ENCODE measurements at places on chromosomes 12 and 14.

DNA sequence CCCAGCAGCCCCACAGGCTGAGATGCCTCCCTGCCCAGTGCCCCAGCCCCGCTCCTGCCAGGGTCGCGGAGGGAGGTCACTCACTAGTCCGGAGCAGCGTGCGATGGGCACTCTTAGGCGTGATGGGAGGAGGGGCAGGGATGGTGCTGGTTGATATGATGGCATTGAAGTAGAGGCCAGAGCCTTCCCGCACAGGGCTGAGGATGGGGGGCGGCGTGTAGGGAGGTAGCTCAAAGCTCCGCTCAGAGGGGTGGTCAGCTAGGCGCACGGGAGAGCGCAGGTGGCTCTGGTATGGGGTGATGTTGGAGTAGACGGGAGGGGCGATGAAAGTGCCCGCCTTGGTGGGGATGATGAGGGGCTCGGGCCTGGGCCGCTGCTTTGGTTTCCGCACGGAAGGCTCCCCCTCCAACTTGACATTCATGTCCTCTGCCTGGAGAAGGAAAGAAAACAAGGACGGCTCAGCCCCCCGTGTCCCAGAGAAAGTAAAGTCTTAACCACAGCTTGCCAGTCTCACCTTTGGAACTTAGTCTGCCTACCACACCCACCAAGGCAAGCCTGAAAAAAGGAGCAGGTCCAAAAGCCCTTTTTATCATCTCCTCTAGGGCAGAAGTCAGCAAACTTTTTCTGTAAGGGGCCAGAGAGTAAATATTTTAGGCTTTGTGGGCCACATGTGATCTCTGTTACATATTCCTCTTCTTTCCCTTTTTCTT, 15.5 kb upstream of the PNMA1 start:
- DNase-seq = no peak

- DNase-seq = no peak
Measured at GRCh38 chr12:6469609-6470374, 685 bp downstream of the VAMP1 start.

- DNase-seq = no peak
Measured at GRCh38 chr12:75781532-75782046, 250.0 kb downstream of the PHLDA1 start.

DNA sequence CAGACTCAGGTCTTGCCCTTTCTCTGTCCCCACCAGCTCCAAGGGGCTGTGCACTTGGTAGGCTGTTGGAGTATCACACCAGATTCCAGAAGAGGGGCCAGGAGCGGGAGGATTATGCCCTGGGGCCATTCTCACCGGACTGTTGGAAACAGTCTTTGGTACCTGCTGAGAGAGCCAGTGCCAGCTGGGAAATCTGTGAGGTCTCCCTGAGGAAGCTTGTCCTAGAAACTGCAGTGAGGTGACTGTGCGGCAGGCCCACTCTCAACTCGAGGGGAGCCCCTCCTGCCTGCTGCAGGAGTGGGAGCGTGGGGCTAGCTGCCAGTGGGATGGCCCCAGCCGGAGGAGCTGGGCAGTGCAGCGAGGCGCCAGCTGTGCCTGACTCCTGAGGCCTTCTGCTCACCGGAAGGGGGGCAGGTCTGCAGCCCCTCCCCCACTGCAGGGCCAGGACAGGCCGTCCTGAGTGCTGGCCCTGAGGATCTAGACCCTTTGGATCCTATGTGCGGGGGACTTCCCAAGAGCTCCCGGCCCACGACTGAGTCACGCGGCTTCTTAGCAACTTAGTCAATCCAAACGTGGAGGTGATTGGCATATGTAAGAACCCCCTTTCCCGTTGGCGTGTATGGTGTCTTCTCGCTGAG, 295.2 kb downstream of the CACNA1C start:
- no peak for DNase-seq

DNA sequence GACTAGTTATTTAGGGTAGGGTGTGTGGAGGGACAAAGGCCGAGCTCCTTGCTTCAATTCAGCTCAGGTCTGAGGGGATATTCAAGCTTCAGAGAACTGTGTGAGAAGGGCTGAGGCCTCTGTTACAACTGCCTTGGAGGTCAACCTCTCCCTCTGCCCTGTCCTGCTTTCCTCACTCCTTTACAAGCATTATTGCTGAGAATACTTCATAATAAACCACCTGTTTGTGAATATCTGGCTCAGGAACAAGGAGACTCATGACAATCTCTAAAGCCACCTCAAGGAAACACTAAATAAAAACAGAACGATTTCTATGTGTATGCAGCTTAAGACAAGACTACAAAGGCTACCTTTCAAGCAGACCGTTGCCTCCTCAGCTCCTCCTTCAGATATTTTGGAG, 21.7 kb downstream of the OTOGL start:
- DNase-seq = no peak

- no peak for DNase-seq
Measured at GRCh38 chr12:2013527-2014223, 9.4 kb upstream of the DCP1B start.

DNA sequence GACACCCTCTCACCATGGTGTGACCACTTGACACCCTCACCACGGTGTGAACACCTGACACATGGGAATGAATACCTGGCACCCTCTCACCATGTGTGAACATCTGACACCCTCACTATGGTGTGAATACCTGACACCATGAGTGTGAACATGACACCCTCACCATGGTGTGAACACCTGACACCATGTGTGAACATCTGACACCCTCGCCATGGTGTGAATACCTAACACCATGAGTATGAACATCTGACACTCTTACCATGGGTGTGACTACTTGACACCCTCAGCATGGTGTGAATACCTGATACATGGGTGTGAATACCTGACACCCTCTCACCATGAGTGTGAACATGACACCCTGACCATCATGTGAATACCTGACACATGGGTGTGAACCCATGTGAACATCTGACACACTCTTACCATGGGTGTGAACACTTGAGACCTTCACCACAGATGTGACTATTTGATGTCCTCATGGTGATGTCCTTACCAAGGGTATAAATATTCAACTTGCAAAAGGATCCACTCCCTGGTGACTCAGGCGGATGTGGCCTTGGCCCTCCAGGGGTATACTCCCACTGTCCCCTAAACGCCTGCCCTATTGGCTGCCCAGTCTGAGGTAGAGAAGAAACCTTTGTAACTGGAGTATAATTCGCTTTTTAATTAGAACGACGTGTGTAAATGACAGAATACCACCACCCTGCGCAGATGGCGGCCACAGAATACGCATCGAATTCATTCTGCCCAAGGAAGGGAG, 29.1 kb downstream of the RFLNA start:
- DNase-seq = no peak

- DNase-seq = no peak
Measured at GRCh38 chr12:111785651-111786050, 18.9 kb downstream of the ALDH2 start.

DNA sequence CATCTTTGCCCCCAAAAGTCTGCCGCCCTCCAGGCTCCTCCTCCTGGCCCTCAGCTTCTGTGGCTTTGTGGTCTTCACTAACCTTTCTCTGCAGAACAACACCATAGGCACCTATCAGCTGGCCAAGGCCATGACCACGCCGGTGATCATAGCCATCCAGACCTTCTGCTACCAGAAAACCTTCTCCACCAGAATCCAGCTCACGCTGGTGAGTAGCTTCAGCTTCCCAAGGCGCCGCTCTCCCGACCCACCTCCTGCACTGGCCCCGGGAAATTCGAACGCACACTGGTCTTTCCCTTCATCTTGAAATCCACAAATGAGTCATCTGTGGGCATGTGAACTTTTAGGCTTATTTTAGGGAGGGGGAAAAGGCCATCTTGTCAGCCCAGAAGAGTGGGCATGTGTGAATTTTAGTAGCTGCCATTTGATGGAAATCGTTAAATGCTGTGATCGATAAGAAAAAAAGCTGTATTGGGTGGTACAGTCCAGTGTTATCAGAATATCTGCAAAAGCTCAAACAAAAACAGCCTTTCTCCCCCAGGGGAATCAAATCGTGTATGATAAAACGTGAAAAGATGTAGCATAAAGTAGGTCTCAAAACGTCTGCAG, 700 bp downstream of the SLC35E3 start:
- DNase-seq = peak; percentile 11

DNA sequence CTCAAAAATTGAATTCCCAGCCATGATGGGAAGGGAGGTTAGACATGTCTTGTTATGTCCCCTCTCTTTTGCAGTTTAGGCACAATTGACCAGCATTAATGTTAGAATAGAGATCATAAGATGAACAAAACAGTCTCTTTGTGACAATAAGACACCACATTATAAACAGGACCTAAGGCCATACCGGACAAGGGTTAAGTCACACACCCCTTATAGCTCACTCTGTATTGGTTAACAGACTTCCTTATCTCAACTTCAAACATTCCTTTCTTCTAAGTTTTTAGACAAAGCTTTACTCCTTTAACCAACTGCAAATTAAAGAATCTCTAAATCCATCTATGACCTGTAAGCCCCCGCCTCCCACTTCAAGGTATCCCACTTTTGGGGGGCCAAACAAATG, 81.1 kb upstream of the CPM start:
- no peak for DNase-seq

DNA sequence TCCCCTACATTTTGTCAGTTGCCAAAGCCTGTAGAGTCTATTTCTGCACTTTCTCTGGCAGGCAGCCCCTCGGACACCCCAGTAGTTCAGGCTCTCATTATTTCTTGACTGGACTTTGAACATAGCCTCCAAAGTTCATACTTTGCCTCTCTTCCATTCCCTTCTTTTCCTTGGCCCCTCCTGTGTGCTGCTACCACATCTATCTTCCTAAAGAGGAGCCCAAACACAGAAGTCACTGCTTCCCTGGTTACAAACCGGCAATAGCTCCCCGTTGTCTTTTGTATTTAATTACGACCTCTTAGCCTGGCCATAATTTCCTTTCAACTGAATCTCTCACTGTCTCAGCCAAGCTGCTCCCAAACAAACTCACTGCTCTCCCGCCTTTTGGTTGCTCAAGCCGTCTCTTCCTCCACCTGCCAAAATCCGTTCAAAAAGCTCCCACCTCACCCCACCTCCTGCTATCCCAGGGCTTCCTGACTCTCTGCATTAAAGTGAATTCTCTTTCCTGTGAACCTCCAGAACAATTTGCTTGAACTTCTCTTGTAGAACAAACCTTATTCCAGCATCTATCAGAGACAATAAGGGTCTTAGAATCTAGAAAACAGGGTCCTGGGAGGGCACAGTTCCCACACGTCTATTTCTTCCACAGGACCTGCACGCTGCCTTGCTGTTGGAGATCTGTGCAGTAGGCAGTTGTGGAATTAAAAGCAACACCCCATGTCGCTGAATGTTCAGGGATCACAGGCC, 46.9 kb downstream of the PRMT8 start:
- no peak for DNase-seq

GRCh38 chr14:104333646-104334423, 195.4 kb downstream of the KIF26A start:
- no peak for DNase-seq

- peak; percentile 28 for DNase-seq
Measured at GRCh38 chr12:93946542-93947150, 201.7 kb upstream of the PLXNC1 start.

DNA sequence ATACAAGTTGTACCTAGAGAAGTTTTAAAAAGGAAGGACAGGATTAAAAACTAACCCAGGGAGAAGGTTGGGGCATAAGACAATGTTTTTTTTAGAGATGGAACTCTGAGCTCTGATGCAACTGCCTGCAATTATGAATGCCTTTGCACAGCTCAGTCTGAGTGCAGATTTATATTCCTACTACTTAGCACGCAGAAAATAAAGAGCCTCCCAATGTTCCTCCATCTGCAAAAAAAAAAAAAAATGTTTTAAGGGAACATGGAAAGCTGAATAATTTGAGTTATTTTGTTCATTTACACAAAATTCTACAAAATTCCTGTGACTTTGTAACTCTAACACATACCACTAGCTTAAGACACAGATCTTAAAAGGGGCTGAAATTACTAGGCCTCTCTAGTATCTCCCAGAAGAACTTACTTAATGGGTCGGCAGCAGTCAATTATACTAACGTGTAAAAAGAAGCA, 15.7 kb downstream of the CLIP1 start:
- no peak for DNase-seq

GRCh38 chr12:117571321-117571720, 209.9 kb upstream of the NOS1 start:
- no peak for DNase-seq

GRCh38 chr12:22551624-22552023, 7.3 kb upstream of the C2CD5 start:
- no peak for DNase-seq

DNA sequence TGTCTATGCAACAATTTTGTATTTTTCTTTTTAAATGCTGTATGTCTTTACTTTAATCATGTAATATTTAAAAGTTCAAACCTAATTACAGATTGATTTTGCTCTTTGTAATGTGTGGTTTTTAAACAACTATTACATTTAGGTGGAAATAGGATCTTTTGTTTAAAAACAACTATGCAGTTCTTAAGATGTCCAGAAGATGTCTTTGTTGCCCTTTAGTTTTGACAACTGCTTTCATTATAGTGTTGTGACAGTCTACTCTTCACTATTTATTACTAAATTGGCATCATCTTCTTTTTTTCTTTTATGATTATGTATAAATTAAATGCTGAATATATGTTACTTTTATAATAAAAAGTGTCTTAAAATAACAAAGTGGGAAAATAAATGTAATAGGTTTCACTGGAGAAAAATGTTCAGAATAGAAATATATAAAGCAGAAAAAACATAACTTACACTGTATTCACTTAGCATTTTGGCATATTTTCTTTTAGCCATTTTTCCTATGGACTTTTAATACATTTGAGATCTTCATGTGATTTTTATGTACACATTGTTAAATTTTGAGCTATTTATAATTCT, 27.1 kb upstream of the PCNX4 start:
- DNase-seq = peak; percentile 28

- DNase-seq = no peak
Measured at GRCh38 chr12:103852498-103852997, 11.5 kb upstream of the NT5DC3 start.

DNA sequence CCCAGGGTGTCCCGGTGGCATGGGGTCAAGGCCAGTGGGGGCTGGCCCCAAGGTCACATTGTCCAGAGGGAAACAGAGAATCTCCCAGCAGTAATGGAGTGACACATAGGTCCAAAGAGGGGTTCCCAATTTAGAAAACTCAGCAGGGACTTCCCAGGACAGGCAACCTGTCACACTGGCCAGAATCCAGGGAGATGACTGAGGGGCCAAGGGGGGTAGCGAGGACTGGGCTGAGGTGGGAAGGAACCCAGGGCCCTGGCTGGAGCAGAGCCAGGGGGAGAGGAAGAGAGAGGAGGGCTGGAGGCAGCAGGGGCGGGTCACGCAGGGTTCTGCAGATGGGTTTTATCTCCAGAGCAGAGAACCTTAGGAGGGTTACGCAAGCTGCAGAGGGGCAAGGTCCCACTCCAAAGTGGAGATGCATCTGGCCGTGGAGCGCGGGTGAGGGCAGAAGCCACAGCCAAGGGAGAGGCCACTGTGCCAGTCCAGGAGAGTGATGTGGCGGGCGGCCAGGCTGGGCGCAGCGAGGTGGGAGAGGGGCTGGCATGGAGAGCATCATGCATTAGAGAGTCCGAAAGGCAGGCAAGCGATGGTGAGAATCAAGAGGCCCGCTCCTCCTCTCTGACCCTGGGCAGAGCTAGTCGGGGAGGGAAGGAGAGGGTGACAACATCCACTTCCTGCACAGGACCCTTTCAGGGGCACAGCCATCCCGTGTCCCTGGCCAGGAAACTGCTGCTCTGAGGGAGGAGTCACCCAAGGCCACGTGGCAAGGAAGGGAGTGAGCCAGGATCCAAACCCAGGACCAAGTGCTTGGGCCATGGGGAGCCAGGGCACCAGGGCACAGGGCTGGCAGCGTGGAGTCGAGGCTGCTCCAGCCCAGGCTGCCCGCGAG, 29.0 kb downstream of the NCOR2 start:
- no peak for DNase-seq
